ENCODE measurements at places on chromosomes 1 and 21.

GRCh38 chr1:205451202-205451601 lies 4.6 kb downstream of the BLACAT1 start:
- DNase-seq: no peak

DNA sequence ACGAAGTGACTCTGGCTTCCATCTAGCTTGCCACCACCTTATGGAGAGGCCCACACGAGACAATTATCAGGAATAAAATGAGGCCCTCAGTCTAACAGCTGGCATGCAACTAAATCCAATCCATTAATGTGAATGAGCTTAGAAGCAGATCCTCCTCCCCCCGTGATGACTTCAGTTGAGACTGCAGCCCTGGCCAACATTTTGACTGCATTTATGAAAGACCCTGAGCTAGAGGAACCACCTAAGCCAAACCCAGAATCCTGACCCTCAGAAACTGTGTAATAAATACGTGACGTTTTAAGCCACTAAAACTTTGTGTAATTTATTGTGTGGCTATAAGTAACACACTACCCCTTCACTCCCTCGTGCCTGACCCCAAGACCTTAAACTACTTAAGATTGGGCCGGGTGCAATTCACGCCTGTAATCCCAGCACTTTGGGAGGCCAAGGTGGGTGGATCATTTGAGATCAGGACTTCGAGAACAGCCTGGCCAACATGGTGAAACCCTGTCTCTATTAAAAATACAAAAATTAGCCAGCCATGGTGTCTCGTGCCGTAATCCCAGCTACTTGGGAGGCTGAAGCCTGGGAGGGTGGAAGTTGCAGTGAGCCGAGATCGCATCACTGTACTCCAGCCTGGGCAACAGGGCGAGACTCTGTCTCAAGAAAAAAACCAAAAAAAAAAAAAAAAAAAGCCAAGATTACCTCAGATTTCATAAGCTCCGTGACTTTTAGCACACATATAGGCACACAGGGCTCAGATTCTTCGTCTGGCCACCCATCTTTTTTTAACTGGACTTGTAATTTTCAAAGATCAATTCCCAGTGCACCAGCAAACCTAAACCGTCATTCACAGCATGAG lies 72.5 kb downstream of the ENAH start:
- no peak for DNase-seq

- no peak for DNase-seq
These were observed 5.8 kb downstream of the CELSR2 start for GRCh38 chr1:109255097-109255651.

- DNase-seq: no peak
These were observed 250.0 kb downstream of the SPATA17 start for GRCh38 chr1:217881131-217881543.

DNA sequence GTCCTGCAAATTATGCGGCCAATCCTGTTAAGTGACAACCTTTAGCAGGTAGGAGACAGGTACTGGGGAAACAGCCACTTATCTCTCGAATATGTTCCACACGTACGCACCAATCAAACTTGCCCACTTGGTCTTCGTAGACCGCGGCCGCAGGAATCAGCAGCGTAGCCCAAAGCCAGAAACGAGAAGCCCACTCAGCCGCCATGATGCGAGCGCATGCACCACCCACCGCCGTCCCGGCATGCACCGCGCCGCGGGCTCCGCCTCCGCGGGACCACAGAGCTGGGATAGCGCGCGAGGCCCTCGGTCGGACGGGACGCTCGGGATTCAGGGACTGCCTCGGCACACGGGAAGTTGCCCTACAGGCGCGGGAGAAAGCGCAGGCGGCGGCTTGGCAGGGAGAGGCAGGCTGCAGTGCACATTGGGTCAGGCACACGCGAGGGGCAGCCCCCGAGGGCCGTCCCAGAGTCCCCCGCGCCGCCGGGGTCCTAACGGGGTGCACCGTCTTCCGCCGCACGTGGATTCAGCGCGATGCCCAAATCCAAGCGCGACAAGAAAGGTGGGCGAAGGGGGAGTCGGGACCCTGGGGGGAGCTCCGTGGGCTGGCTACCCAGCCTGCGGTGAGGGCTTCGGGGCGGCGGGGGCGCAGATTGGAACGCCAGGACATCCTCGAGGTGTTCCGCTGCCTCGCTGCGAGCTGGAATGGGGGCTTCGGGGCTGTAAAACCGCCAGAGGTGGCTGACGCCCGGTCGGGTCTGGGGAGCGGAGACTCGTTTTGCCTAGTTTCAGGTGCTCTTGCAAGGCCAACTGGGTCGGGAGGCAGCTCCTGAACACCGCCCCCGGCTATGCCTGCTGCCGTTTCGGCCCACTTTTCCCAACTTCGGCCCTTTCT lies at the start of the genes EMC1 and MRTO4:
TSS of gene EMC1 (minus strand) at position 220 of the 892 bp plus-strand sequence. CDS start at position 205, 15 bp downstream.
TSS of gene MRTO4 (plus strand) at position 501 of the 892 bp plus-strand sequence. CDS start at position 532, 31 bp downstream.
- peak; percentile 96 for DNase-seq

- no peak for DNase-seq
These were observed 1.6 kb upstream of the LAMC1 start for GRCh38 chr1:183021405-183022201.

- DNase-seq: no peak
These were observed 1.9 kb downstream of the CDC73 start for GRCh38 chr1:193123751-193124150.

DNA sequence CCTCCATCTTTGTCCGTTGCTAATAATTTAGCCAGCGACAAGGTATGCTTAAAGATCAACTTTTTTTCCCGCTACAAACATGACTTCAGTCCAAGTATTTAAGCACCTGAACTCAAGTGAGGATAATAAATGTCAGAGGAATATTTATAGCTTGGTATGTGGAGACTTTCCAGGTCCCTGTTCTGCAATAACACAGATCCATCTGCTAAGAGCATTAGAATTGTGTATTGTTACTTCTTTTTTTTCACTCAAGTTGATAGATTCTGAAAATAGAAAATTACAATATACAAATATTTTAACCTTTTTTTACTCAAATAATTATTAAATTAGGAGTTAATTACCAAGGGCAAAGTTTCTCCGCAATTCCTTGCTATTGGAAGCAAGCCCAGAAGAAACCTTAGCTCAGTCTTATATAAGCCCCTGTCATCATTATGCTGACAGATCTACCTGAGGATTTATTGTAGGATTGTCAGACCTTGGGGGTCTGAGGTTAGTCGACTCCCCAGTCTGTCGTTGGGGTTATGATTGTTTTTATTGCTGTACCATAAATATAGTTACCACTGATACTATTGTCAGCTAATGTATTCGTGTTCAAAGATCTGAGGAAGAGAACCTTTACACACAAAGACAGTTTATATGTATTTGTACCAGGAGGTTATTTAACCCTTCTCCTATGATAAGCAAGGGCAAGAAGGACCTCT lies 337.9 kb downstream of the TBX15 start:
- no peak for DNase-seq

DNA sequence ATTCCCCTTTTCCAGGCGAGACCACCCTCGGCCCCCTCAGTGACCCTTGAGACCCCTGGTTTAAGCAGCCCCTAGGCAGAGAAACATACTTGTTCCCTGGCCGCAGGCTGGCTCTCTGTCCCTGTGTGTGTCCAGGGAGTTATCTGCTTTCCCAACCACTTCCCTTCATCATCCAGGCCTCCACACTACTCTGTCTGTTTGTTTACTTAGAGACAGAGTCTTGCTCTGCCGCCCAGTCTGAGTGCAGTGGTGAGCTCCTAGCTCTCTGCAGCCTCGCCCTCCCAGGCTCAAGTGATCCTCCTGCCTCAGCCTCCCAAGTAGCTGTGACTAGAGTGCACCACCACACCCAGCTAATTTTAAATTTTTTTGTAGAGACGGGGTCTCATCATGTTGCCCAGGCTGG lies 5.8 kb upstream of the VWA1 start:
- peak; percentile 17 for DNase-seq
